NAMALWA (cell line): ENCODE measurements at places on chromosomes 6 and 20.
A peak's percentile ranks its signal among the peaks of the same experiment; 100 is the strongest.

- no peak for DNase-seq
Measured at GRCh38 chr6:156250593-156250992, 526.6 kb upstream of the ARID1B start.

DNA sequence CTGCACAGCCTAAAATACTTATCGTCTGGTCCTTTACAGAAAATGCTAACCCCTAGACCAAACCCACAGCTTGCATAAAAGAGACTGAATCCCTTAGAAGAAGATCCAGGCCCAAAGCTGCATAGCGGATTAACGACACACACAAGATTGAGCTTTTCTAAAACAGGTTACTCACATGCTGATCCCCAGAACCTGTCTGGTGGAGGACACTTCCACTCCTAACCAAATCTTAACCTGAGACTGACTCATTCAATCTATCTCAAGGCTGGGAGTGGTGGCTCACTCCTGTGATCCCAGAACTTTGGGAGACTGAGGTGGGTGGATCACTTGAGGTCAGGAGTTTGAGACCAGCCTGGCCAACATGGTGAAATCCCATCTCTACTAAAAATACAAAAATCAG is 2.8 kb upstream of the SLPI start:
- no peak for DNase-seq

GRCh38 chr6:133502441-133503335 is 261.5 kb downstream of the EYA4 start:
- DNase-seq, result no peak

DNA sequence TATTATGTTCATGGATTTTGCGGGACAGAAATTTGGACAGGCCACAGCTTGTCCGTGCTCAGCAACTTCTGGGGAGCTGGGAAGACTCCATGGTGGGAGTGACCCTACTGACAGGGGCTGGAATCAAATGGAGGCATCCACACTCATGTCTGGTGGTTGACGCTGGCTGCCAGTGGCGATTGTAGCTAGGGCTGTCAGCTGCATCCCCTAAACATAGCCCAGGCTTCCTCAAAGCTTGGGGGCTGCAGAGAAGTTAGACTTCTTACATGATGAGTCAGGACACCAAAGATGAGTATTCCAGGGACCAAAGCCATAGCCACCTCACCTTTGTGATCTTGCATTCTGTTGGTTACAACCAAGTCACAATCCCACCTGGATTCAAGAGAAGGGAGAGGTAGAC is 18.4 kb upstream of the FAM50B start:
- no peak for DNase-seq

DNA sequence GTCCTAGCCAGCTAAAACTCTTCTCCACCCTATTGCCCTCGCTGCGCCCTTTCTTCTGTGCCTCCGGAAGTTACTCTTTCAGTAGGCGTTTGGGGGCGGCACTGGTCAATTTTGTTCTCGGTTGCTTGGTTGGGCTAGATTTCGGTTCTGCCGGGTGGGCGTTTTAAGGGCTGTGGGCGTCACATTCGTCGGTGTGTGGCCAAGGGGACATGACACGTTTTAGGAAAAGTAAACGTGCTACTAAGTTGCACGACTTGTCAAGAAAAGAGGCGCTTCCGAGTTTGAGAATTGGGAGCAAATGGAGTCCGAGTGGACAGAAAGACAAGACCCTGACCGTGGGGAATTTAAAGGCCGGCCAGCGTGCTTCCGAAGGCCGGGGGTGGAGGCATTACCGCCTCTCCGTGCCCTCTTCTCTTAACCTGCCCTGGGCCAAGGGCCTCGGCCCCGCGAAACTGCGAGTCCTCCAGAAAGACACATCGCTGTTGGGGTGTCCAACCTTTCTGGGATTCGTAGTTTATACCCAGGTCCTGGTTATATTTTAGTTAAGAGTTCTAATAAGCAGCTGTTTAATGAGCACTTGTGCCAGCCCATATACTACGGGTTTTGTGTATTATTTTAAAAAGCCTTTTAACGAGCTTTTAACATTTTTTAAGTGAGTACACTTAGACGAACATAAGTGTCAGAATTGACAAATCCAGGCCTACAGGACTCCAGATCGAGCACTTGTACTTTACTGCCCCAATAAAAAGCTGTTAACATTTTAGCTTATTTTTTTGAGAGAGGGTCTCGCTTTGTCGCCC is 664 bp upstream of the BAG6 start:
- DNase-seq, result peak; percentile 96

- peak; percentile 27 for DNase-seq
Measured at GRCh38 chr6:12483712-12484111, 193.6 kb downstream of the EDN1 start.

DNA sequence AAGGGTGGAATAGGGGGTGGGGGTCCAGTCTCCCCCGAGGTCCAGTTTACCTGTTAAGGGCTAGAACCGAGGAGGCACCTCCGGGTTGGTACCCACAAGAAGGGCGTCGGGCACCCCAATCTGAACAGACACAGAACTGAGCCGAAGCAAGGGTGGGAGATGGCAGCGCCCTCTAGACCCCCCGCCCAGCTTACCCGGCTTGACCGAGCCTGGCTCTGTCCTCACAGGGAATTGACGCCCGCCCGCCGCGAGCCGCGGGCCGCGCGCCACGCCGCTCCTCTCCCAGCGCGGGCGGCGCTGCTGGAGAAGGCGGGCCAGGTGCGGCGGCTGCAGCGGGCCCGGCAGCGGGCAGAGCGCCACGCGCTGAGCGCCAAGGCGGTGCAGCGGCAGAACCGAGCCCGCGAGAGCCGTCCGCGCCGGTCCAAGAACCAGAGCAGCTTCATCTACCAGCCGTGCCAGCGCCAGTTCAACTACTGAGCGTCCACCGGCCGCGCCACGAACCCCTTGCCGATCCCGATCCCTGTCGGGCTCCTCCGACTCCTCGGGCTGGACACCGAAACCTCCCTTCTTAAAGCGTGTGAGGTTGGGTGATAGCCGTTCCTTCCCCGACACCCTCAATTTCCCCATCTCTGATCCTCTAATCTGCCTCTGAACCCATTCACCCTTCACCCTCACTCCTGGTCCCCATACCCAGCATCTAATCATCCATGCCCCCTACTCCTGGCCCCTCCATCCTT is 5.9 kb downstream of the TP53INP2 start:
- peak; percentile 78 for DNase-seq

DNA sequence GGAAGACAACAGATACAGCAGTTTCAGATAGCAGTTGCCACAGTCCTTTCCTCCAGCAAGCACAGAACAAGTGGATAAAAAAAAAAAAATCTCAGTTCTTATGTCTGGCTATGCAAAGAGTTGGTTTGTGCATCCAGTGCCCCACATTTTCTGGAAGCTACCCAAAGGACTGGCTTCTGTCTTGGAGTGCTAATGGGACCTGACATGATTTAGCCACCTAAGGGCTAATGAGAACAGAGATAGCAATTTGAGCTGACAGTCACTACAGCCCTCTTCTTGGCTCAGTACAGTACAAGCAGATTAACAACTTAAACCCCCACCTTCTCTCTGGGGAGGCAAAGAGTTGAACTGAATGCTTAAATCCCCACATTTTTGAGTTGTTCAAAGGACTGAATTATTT is 976.8 kb downstream of the TBC1D32 start:
- no peak for DNase-seq

GRCh38 chr6:25237579-25237978 is 41.6 kb upstream of the CARMIL1 start:
- no peak for DNase-seq

DNA sequence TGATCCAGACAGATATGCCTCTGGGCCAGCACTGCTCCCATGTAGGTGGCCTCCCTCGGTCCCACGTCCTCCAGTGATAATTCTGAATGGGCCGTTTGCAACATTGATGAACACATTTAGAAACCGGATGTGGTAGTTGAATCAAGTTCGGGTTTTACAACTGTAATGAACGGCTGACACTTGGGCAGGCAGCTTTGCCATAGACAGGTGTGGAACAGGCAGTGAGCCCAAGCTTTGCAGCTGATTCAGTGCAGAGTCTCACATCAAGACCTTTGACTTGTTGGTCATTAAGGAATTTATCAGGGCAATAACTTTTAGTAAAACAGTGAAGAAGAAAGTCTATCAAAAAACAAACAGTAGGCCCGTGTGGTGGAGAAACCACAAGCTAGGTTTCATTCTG is 466.6 kb upstream of the AGPAT4 start:
- no peak for DNase-seq

DNA sequence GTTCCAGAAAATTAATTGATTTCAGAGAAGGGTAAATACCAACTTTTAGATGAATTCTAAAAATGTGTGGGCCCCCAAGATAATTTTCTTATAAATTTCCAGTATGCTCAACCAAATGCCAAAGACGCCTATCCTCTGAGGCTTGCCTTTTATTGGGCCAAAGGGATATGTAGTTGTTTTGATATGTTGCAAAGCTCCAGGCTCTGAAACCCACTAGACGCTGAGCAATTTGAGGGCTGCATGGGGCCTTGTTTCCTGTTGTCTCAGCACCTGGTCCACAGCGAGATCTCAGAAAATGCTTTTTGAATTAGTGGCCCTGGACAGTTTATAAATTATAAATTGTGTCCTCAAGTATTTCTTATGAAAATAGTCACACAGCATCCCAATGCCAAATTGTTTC is 397.2 kb downstream of the SAMD5 start:
- no peak for DNase-seq

GRCh38 chr20:21272279-21272678 is 30.9 kb upstream of the XRN2 start:
- no peak for DNase-seq

GRCh38 chr6:5046430-5046829 is 38.7 kb upstream of the PPP1R3G start:
- DNase-seq, result no peak

DNA sequence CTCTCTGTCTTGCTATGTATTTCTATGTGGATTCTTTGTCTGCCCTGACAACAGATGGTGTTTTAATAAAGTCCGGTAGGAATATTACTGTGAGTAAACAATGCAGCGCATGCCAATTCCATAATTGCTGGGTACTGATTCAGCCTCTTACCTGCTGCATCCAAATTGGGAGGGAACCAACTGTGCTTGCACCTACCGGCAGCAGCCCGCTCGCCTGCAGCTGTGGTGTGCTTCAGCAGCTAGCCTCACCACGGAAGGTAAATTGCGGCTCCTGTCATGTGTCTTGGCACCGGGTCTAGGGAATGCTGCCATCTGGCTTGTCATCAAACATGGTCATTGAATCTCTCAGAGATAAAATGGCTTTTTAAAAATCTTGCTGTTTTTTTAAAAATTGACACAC is 704.8 kb upstream of the SLC35B3 start:
- DNase-seq, result no peak

GRCh38 chr6:37006793-37007339 is 1.4 kb downstream of the FGD2 start:
- peak; percentile 39 for DNase-seq

DNA sequence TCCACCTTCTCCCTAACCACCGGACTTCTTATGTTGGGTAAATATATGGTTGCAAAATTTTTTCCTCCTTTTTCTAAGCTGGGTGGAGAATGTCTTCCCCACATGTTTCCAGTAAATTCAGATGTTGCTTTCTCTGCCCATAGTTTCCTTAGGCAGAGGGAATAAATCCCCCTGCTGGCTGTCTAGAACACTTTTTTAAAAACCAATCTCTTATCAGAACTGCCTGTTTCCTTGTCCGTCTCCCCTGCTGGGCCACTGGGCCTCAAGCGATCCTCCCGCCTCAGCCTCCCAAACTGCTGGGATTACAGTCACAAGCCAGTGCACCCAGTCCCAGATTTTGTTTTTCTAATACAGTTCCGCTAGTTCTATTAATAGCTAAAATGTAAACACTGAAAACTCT is 9.9 kb upstream of the WFDC2 start:
- DNase-seq, result no peak

DNA sequence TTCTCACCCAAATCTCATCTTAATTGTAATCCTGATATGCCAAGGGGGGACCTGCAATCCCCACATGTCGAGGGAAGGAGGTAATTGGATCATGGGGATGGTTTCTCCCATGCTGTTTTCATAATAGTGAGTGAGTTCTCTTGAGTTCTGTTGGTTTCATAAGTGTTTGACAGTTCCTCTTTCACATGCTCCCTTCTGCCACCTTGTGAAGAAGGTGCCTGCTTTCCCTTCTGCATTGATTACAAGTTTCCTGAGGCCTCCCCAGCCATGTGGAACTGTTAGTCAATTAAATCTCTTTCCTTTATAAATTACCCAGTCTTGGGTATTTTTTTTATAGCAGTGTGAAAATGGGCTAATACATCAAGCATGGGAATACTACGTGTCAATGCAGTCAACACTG is 925.0 kb upstream of the MAN1A1 start:
- DNase-seq, result peak; percentile 52

GRCh38 chr6:149852180-149852579 is 12.0 kb downstream of the LRP11 start:
- peak; percentile 53 for DNase-seq

GRCh38 chr20:58584881-58585752 is 66.0 kb upstream of the STX16 start:
- no peak for DNase-seq

GRCh38 chr6:71043902-71044301 is 87.0 kb upstream of the B3GAT2 start:
- peak; percentile 29 for DNase-seq

GRCh38 chr6:45479834-45480751 is 102.4 kb upstream of the SUPT3H start:
- DNase-seq, result no peak

- DNase-seq, result no peak
Measured at GRCh38 chr20:59412181-59412580, 111.8 kb downstream of the EDN3 start.
